Activated CD4-positive, alpha-beta T cell treated with anti-CD3 and anti-CD28 coated beads for 48 hours (primary cell): ENCODE measurements at places on chromosomes 3 and 15.

- no peak for DNase-seq
Measured at GRCh38 chr3:71423151-71423906, 160.2 kb downstream of the FOXP1 start.

- no peak for DNase-seq
Measured at GRCh38 chr3:177713928-177714900, 516.9 kb upstream of the TBL1XR1 start.

DNA sequence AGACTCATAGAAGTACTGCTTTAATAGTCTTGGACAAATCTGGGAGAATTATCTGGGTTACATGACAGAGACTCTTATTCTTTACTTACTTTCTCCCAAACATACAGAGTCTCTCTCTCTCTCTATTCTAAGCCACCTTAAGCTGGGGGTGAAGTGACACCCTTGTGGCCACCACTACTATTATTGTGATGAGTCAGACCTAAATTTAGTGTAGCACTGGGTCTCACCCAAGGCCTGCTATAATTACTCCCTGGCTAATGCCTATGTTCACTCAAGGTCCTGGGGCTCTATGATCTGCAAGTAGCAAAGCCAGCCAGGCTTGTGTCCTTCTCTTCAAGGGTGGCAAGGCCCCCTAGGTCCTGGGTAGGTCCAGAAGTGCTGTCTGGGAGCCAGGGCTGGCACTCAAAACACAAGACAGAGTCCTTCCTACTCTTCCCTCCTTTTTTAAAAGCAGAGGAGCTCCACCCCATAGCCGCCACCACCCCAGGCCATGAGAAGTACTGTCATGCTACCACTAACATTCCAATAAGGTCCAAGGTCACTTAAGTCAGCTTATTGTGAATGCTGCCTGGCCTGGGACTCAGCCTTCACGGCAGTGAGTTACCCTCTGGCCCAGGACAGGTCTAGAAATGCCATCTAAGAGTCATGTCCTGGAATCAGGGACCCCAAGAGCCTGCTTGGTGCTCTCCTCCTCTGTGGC is 183.6 kb downstream of the POLQ start:
- DNase-seq, result no peak

DNA sequence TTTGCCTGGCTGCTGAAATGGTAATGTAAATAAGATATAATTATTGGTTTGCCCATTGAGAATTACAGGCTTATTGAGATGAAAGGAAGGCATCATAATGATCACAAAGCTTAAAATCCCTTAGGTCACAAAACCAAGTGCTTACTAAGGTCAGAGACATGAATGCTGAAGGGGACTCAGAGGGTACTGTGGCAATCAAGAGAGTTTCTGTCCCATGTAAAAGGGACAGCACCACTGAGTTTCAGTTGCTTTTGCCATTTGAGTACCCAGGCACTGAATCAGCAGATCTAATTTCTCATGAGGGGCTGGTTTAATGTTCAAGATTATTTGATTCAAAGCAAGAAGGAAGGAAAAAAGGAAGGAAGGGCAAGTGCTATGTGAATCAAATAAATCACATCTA is 127.0 kb downstream of the PLOD2 start:
- no peak for DNase-seq

GRCh38 chr3:64815195-64815631 is 127.4 kb upstream of the ADAMTS9 start:
- DNase-seq, result no peak
